ENCODE measurements at places on chromosomes 11 and 22.

DNA sequence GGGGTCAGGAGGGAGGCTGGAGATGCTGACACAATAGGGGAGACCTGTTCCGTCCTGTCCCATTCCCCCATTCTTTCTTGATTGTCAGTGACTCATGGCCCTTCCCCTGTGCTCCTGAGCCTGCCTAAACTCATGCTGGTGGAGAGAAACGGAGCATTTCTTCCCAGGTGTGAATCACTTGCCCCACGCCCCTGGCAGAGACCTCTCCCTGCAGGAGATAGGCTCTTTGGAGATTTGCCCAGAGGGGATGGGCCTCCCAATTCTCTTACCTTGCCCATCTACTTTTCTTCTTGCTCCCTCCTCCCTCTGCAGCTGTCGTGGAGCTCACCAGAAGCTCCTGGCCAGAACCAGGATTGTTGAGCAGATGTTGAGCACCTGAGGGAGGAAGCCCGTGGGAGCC, 121.9 kb upstream of the OR9Q1 start:
- no peak for DNase-seq

- DNase-seq, result peak; percentile 39
Observed at GRCh38 chr11:120662071-120662676, 150.6 kb downstream of the GRIK4 start.

- DNase-seq, result no peak
Observed at GRCh38 chr11:124954590-124954955, 571 bp downstream of the CCDC15 start.

GRCh38 chr11:96155627-96156378, 187.2 kb downstream of the MAML2 start:
- DNase-seq, result peak; percentile 42

DNA sequence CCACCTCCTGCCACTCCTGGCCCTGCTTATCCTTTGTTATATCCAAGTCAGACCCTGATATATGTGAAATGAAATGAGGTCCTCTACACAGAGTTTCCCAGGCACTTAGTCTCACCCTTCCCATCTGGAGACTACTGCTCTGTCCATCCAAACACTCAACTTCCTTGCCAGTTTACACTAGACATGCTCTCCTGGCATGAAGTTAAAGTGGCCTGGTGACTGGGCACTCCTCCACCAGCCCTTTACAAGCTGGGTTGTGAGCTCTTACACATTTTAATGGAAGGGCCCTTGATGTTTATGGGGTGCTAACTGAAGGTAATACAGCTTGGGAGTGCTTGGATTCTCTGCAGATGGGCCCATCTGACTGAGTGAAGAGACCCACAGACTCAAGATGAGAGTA, 216.1 kb upstream of the NARS2 start:
- no peak for DNase-seq

DNA sequence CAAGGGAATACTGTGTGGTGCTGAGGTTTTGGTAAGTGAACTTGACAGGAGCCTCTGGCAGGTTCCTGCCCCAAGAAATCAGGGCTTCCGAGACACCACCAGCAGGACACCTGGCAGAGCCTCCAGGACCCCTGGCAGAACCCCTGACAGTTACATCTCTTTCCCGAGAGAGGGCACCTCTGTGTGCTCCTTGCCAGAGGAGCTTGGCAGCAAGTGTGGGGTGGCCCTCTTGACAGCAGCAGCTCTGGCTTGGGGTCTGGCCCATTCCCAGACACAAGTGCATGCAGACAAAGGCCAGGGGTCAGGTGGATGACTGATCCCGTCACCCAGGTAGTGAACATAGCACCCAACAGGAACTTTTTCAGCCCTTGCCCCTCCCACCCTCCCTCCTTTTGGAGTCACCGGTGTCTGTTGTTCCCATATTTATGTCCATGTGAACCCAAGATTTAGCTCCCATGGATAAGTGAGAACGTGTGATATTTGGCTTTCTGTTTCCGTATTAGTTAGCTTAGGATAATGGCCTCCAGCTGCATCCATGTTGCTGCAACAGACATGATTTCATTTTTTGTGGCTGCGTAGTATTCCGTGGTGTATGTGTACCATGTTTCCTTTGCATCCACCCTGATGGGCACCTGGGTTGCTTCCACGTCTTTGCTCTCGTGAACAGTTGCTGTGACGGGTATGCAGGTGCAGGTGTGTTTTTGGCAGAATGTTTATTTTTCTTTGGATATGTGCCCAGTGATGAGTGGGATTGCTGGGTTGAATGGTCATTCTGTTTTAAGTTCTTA, 21.2 kb upstream of the OSBPL5 start:
- no peak for DNase-seq

- peak; percentile 20 for DNase-seq
Observed at GRCh38 chr11:130448416-130449309, at the start of gene ADAMTS15. ADAMTS15 (plus strand) TSS chr11:130448645; CDS start chr11:130448974, 329 bp downstream.

- DNase-seq, result no peak
Observed at GRCh38 chr11:115104851-115105453, 399.3 kb downstream of the CADM1 start.

- no peak for DNase-seq
Observed at GRCh38 chr11:58640386-58641023, 18.0 kb downstream of the CNTF start.

- peak; percentile 5 for DNase-seq
Observed at GRCh38 chr22:30457981-30458380, 13.8 kb downstream of the SEC14L3 start.

DNA sequence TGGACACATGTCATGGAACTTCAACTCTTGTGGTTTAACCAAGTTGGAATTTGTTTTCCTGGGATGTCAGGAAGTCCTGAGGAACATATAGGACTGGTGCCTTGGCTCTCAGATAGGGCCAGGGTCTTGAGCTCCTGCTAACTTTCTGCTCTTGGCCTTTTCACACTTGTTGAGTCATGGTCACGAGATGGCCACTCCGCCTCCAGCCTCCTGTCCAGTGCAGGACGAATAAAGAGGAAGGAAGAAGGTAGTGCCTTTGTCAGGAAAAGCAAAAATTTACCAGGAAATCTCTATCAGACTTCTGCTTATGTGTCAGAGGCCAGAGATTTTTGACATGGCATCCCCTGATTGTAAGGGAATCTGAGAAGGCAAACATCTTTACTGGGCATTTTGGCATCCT, 89.1 kb upstream of the ARHGAP20 start:
- DNase-seq, result no peak

DNA sequence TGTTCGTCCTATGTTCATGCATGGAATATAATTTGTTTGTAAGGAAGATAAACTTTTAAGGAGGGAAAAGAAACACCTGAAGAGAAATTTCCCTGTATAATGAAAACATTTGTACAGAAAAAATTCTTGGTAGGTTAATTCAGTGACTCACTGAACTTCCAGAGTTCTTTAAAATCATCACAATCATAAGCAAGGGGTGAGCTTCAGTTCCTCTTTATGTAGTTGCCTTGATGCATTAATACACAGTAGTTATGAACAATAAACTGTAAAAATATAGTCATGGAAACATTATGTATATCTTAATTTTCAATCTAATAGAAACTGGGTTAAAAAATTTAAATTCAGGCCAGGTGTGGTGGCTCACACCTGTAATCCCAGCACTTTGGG, 1.1 kb upstream of the C11orf65 start:
- no peak for DNase-seq
